ENCODE measurements at places on chromosomes 7 and 10. TPM values are rescaled to one million over a fixed set of nuclear protein-coding genes. Genes with fewer than 3 reads are reported as not detected.

DNA sequence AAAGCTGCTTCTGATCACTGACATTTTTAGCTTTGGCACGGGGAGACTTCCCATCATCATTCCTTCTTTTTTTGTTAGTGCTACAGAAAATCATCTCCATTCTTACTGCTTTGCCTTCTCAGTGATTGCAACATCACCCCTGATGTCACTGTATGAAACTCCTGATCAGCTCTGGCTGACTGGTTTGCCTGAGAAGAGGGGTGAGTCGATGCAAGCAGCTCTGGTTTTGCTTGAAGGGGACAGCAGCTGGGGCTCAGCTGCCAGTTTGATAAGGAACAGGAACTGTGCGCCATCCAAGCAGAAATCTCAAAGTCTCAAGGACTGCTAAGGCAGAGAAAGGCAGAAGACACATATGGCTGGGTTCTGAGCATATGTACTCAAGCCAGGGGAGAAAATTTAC is 808.5 kb upstream of the CELF2 start:
- DNase-seq, result no peak

Gene SP8
- polyA plus RNA-seq, result not detected

Gene NKX1-2
- polyA plus RNA-seq, result not detected

Gene AS3MT
- 8.7 TPM for polyA plus RNA-seq

DNA sequence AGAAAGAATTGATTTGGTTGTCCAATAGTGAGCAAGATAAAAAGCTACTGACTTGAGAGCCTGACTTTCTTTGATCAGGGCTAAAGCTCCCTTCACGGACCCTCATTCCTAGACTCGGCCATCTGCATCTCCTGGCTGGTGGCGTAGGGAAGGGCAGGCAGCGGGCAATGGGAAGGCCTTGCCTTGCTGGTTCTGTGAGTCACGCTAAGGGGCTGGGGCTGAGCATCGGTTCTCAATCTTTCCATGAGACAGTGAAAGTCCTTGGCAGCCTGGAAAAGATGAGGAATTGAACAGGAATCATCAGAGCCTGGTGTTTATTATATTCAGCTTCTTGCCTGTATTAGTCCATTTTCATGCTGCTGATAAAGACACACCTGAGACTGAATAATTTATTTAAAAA is 475.3 kb downstream of the PLXNA4 start:
- DNase-seq, result no peak

GRCh38 chr10:121054874-121055273 is 203.7 kb downstream of the WDR11 start:
- no peak for DNase-seq

DNA sequence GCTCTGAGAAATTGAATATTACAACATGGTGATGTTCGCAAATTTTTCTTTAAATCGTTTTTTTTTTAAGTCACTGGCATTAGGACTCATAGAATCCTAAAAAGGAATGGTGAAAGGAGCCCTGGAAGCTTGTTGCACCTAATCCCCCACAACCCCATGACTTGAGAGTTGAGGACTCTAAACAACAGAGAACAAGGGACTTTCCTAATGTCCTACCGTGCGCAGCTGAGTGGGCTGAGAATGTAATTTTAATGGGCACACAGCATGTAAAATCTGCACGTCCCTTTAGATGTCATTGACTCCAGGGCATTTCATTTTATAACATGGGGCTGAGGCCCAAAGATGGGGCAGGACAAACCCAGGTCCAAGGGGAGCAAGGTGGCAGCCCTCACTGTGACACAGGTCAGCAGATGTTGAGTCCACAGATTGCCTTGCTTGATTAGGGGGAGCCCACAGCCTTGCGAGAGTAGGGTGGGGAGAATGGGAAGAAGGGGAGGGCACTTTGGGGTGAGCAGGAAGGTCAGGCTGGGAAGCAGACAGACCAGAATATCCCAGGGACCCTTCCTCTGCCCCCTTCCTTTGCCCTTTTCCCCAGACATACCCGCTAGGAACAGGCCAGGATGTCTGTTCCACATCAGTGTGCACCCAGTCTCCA is 208.4 kb upstream of the ZMIZ1 start:
- no peak for DNase-seq

GRCh38 chr10:75398692-75399460 is 2.7 kb downstream of the ZNF503 start:
- DNase-seq, result no peak

Gene HIBADH
- 49.9 TPM for polyA plus RNA-seq

Gene CYP2C8
- 0.15 TPM for polyA plus RNA-seq

Gene DLX5
- not detected for polyA plus RNA-seq

Measured in HepG2 (cell line).